Thymus (tissue), 14 donors: ENCODE measurements at places on chromosomes 6 and 20. TPM values are rescaled to one million over a fixed set of nuclear protein-coding genes. Genes with fewer than 3 reads are reported as not detected.

AHI1 gene
- 11.5 TPM for total RNA-seq

ALDH8A1 gene
- 0.42 TPM for total RNA-seq

DNA sequence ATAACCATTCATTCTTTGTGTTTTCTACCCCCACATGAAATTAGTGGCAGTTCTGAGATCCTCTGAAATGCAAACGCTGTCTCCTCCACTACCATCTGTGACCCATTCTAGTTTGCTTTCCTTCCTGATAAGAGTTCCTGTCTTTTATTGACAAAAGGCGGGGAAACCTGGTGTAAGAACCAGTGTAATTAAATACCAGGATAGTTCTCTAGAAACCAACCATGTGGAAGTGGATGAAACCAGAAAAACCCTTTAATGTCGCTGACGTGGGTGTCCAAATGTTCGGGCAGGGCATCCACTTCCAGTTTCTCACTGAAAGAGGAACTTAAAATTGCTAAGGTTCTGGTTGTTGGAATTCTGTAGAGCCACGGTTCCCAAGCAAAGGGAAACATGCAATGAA is 79.1 kb downstream of the TNFRSF21 start:
- DNase-seq: no peak

- DNase-seq: no peak
These were observed 753 bp upstream of the PERP start for GRCh38 chr6:138107752-138108592.

- no peak for DNase-seq
These were observed 310.0 kb upstream of the SPTLC3 start for GRCh38 chr20:12698817-12699216.

- DNase-seq: no peak
These were observed 49.9 kb upstream of the TMEM30A start for GRCh38 chr6:75334266-75335040.

DNA sequence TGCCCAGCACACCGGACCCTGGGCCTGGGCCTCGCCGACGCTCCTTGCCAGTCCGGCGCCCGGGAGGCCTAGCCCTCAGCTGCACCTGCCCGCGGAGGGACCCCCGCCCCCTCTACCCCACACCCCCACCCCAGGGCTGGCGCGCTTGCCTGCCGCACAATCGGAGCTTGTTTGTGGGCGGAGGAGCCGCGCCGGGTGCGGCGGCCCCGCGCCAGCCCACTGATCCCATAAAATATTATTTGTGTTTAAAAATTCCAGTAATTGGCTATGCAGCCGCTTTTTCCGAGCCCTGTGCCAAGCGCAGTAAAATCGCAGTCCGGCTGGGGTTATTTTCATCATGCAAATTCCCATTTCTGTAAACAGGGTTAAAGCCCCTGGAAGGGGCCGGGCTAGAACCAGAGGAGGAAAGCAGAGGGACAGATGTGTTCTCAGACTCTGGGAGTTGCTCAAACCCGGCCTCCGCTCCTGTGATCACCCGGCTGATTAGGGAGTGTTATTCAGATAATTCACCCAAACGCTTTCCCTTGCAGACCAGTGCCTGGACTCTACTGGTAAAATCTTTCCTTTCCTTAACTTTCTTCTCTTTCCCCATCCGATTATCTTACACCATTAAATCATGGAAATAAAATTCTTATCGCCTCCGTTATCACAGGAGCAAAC is 93.1 kb downstream of the NCR2 start:
- DNase-seq: no peak

GRCh38 chr6:89836639-89837222 is 7.1 kb downstream of the CASP8AP2 start:
- no peak for DNase-seq
